Left lung (tissue), 14 donors: ENCODE measurements at places on chromosomes 7 and 10. TPM values are rescaled to one million over a fixed set of nuclear protein-coding genes. Genes with fewer than 3 reads are reported as not detected.
A peak's percentile ranks its signal among the peaks of the same experiment; 100 is the strongest.

The TRPV5 gene
- not detected for total RNA-seq

DNA sequence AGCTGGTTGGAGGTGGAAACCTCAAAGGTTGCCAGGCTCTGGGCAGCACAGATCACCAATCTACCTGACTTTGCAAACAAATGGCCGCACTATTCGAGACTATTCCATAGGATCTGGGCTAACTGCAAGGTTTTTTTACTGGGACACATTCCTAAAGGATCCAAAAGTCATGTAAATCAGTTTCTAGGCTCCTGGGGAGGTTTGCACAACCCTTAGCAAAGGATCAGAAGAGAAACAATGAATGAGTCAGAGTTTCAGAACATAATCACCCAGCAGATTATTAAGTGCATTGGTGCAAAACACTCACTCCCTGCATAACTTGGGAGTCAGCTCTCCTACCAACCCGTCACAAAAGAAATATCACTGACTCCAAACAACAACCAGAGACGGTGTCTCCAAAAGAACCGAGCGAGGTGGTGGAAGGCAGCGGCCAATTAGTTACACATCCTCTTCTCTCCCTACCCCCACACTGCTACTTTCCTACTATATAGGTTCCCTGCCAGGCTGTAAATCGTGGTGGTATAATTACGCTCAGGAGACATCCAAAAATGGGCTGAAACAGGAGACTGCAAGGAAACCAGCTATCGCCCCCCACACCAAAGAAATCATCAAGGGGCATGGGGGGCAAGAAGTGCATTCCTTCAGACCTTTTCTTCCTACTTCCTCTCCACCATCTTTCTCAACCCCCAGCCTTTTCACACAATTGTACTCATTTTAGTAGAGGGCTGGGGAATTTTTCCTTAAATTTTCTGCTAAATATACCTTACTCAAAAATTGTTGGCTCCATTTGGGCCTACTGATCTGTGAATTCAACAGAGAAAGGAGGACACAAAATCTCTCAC lies 3.2 kb downstream of the UBE2H start:
- no peaks in the 10 kb centered on the region for H3K27me3 ChIP-seq
- peak; percentile 35 for DNase-seq
- no peaks in the 10 kb centered on the region for H3K36me3 ChIP-seq
- H3K4me3 ChIP-seq = peak overlapping the region; percentile 92

The ZNF722 gene
- total RNA-seq = not detected

DNA sequence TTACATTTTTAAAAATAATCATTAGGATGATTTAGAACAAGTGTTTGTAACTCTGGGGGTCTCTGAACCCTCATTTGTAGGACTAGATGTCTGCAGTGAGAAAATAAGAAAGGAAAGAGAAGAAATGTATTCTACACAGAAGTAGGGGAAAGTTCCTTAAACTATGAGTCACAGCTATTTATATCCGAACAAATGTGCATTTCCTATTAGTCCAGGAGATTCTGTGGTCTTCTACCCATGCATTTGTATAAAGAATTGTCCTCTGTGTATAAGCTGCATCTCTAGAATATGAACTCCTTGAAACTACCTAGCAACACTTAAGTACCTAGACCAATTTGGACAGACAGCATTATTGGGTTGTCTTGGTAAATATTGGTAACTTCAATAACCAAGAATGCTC lies 15.9 kb upstream of the CD36 start:
- H3K27ac ChIP-seq = peak overlapping the region; percentile 15
- H3K4me1 ChIP-seq = peaks cover 4% of the 10 kb centered on the region
- no peak for DNase-seq
- H3K27me3 ChIP-seq = no peaks in the 10 kb centered on the region
- H3K36me3 ChIP-seq = no peaks in the 10 kb centered on the region
- H3K4me3 ChIP-seq = no peak overlapping the region

- H3K27me3 ChIP-seq = no peaks in the 10 kb centered on the region
- DNase-seq = no peak
- H3K4me1 ChIP-seq = peaks cover 10% of the 10 kb centered on the region
- H3K27ac ChIP-seq = no peak overlapping the region
Measured at GRCh38 chr7:83934118-83934734, 260.4 kb downstream of the SEMA3A start.

GRCh38 chr7:119761776-119762175 lies 511.2 kb upstream of the KCND2 start:
- H3K27ac ChIP-seq = no peak overlapping the region
- H3K4me3 ChIP-seq = no peak overlapping the region
- H3K27me3 ChIP-seq = no peaks in the 10 kb centered on the region
- no peak for DNase-seq
- H3K4me1 ChIP-seq = no peaks in the 10 kb centered on the region

GRCh38 chr7:115731796-115732471 lies 298.6 kb downstream of the TFEC start:
- H3K27ac ChIP-seq = no peak overlapping the region
- no peak for DNase-seq
- H3K4me1 ChIP-seq = no peaks in the 10 kb centered on the region
- no peaks in the 10 kb centered on the region for H3K27me3 ChIP-seq
- H3K4me3 ChIP-seq = no peak overlapping the region

- peak overlapping the region; percentile 3 for H3K27ac ChIP-seq
- H3K36me3 ChIP-seq = no peaks in the 10 kb centered on the region
- peaks cover 12% of the 10 kb centered on the region for H3K4me1 ChIP-seq
- H3K27me3 ChIP-seq = no peaks in the 10 kb centered on the region
- peak; percentile 46 for DNase-seq
- H3K4me3 ChIP-seq = no peak overlapping the region
Measured at GRCh38 chr10:91077549-91078071, 142.9 kb upstream of the PCGF5 start.

DNA sequence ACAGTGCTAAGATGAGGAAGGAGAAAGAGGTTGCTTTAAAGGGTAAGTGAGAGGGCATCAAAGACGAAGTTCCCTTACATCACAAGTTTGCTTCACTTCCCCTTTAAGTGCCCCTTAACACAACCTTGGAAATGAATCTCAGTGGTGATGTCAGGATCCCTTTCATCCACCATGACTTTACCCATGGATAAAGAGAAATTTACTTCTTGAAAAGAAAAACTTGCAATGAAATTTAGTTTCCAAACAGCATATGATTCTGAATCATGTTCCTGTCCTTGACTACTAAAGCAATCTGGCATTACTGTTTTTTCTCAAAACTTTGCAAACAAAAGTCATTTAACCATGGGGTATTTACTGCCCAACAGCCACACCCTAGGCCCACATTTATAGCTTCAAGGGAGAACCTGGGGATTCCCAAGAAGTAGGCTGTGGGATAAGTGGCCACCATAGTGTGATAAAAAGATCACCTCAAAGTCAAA lies 135.9 kb downstream of the ITGB8 start:
- no peak for DNase-seq
- no peak overlapping the region for H3K4me3 ChIP-seq
- no peaks in the 10 kb centered on the region for H3K4me1 ChIP-seq
- H3K27ac ChIP-seq = no peak overlapping the region

The CPA5 gene
- not detected for total RNA-seq

DNA sequence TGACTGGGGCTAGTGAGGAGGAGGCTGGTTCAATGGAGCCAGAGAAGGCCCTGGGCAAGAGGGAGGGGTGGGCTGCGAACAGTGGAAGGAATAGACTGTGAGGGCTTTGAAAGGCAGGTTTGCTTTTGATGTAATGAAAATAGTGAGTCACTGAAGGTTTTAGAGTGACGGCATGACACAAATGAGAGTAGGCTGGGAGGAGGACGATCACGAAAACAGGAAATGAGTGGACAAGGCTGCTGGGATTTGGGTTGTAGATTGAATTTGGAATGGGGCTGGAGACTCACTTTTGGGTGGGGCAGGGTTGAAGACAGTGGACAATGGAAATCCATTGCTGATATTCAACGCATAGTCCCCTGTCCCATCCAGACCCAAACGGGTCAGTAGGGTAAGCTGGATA lies 139.6 kb downstream of the CDH23 start:
- no peaks in the 10 kb centered on the region for H3K4me1 ChIP-seq
- H3K36me3 ChIP-seq = no peaks in the 10 kb centered on the region
- no peak for DNase-seq
- H3K27ac ChIP-seq = no peak overlapping the region
- no peak overlapping the region for H3K4me3 ChIP-seq

The SEC23IP gene
- 61.4 TPM for total RNA-seq

DNA sequence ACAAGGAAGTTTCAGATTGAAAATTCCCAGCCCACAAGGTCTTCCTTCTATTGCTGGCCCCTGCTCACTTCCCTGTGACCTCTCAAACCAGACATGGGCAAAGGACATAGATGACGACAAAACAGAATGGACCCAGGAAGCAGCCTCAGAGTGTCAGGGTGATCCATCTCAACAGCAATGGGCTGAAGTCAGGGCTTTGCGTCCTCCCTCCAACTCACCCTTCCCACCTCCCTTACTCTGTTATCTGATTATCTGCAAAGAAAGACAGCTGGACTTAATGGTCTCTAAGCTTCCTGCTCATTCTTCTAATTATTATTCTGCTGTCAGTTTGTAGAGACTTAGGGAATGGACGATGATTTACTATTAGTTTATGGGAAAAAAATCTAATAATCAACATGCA lies 115.9 kb downstream of the PIP4K2A start:
- no peaks in the 10 kb centered on the region for H3K36me3 ChIP-seq
- H3K27me3 ChIP-seq = no peaks in the 10 kb centered on the region
- H3K4me3 ChIP-seq = no peak overlapping the region
- no peak overlapping the region for H3K27ac ChIP-seq
- no peak for DNase-seq

DNA sequence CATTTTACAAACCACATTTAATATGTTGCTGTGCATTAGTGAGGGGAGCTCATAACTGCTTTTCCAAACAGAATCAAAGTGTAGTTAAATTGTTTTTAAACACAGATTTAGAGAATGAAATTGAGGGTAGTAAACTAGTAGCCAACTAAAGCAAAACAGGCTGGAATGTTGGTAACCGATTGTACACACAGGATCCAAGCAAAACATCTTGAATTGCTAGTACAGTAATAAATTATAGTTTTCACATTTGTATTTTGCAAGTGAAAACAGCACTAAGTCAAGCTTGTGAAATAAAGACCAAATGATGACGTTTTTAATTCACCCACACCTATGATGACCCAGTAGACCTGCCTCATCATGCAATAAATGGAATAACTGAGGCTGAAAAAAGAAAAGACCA lies 198.3 kb downstream of the HDAC9 start:
- H3K27ac ChIP-seq = no peak overlapping the region
- H3K4me3 ChIP-seq = no peak overlapping the region
- no peak for DNase-seq

The CCL26 gene
- total RNA-seq = 0.58 TPM

GRCh38 chr7:106346678-106347217 lies 62.0 kb upstream of the NAMPT start:
- no peak overlapping the region for H3K4me3 ChIP-seq
- DNase-seq = no peak

- DNase-seq = no peak
- H3K27ac ChIP-seq = no peak overlapping the region
- no peak overlapping the region for H3K4me3 ChIP-seq
- no peaks in the 10 kb centered on the region for H3K27me3 ChIP-seq
- H3K4me1 ChIP-seq = no peaks in the 10 kb centered on the region
Measured at GRCh38 chr7:43552122-43552521, 30.8 kb upstream of the STK17A start.

The MSMB gene
- 17.1 TPM for total RNA-seq

The ANKIB1 gene
- 41.4 TPM for total RNA-seq

- H3K27me3 ChIP-seq = no peaks in the 10 kb centered on the region
- no peaks in the 10 kb centered on the region for H3K36me3 ChIP-seq
- no peak overlapping the region for H3K27ac ChIP-seq
Measured at GRCh38 chr7:22426463-22427094, 69.6 kb upstream of the RAPGEF5 start.

The OR6B1 gene
- not detected for total RNA-seq

GRCh38 chr10:58360412-58361004 lies 24.7 kb upstream of the TFAM start:
- peaks cover 32% of the 10 kb centered on the region for H3K4me1 ChIP-seq
- no peak overlapping the region for H3K4me3 ChIP-seq
- no peaks in the 10 kb centered on the region for H3K27me3 ChIP-seq
- peaks cover 19% of the 10 kb centered on the region for H3K36me3 ChIP-seq
- DNase-seq = no peak

- no peak for DNase-seq
- H3K27me3 ChIP-seq = no peaks in the 10 kb centered on the region
- H3K4me3 ChIP-seq = no peak overlapping the region
- no peak overlapping the region for H3K27ac ChIP-seq
- peaks cover 15% of the 10 kb centered on the region for H3K4me1 ChIP-seq
Measured at GRCh38 chr10:113067501-113067900, 117.5 kb downstream of the TCF7L2 start.

DNA sequence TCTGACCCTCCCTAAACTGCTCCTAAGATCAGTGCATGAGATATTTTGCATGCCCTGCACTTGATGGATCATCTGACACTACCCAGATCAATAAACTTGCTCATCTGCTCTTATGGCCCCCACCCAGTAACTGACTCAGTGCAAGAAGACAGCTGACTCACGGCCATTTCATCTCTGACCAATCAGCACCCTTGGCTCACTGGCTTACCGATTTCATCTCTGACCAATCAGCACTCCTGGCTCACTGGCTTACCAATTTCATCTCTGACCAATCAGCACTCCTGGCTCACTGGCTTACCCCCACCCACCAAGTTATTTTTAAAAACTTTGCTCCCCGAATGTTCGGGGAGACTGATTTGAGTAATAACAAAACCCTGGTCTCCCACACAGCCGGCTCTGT lies 37.2 kb upstream of the OPTN start:
- no peaks in the 10 kb centered on the region for H3K4me1 ChIP-seq
- H3K36me3 ChIP-seq = no peaks in the 10 kb centered on the region
- no peak overlapping the region for H3K27ac ChIP-seq

GRCh38 chr7:87359366-87359765 lies 13.9 kb downstream of the CROT start:
- H3K4me1 ChIP-seq = no peaks in the 10 kb centered on the region
- no peak overlapping the region for H3K4me3 ChIP-seq
- no peak overlapping the region for H3K27ac ChIP-seq
- DNase-seq = no peak
- H3K27me3 ChIP-seq = no peaks in the 10 kb centered on the region

GRCh38 chr7:132533916-132534315 lies 42.4 kb downstream of the PLXNA4 start:
- H3K27ac ChIP-seq = no peak overlapping the region
- H3K4me1 ChIP-seq = no peaks in the 10 kb centered on the region
- no peaks in the 10 kb centered on the region for H3K27me3 ChIP-seq
- no peak for DNase-seq
- no peak overlapping the region for H3K4me3 ChIP-seq
- H3K36me3 ChIP-seq = no peaks in the 10 kb centered on the region

- no peaks in the 10 kb centered on the region for H3K4me1 ChIP-seq
- H3K4me3 ChIP-seq = no peak overlapping the region
- no peaks in the 10 kb centered on the region for H3K36me3 ChIP-seq
- no peaks in the 10 kb centered on the region for H3K27me3 ChIP-seq
Measured at GRCh38 chr10:52674474-52674873, 98.1 kb downstream of the MBL2 start.

The ZNF735 gene
- total RNA-seq = not detected
